ENCODE measurements at places on chromosomes 2 and 18.
A peak's percentile ranks its signal among the peaks of the same experiment; 100 is the strongest.

DNA sequence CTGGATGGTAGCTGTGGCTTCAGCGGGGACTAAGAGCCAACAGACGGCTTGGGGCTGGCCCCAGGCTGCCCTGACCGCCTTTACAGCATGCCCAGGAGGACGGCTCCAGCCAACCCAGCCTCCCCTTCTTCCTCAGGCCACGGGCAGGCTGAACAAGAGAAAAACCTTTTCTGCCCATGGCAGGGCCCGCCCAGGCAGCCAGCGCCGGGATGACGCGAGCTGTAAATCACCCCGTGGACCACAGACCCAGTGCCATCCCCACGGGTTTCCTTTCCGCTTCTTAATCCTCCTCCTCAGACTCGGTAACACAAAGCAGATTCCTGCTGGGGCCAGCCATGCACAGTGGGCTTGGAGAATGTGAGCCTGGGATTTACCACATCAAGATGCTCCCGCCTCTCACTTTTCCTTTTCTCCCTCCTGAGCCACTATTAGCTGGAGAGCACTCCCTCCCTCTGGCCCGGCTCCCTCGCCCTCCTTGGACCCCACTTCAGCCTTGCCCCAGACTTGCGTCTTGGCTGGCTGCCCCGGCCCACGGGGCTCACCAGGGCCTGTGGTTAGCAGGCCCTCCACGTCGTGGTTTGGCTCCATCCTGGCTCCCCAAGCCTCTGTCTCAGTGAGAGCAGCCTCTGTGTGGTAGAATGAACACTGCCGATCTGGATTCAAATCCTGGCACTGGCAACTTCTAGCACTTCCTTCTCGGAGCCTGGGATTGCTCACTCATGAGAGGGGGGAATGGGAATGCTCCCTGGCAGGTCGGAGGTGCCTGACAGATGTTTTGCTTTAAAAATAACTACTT lies 31.4 kb downstream of the ATOH8 start:
- no peaks in the 10 kb centered on the region for H3K36me3 ChIP-seq
- H3K4me3 ChIP-seq: no peak overlapping the region
- H3K27ac ChIP-seq: no peak overlapping the region

DNA sequence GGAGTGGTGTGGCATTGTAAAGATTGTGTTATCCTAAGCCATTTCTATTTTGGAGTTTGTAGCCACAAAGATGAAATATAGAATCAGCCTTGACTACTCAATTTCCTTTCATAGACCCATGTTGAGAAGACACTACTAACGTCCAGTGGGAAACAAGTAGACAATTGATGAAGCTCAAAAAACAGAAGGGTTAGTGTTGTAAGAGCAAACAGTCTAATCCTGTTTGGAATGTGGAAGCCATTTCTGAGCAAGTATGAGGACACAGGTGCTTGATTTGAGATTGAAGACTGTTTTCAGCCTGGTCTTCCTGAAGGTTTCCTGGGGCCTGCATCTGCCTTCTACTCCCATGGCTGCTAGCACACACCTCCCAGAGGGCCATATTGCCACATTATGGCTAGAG lies 29.1 kb downstream of the B3GNT2 start:
- H3K4me1 ChIP-seq: peaks cover 61% of the 10 kb centered on the region
- H3K4me3 ChIP-seq: no peak overlapping the region
- no peaks in the 10 kb centered on the region for H3K27me3 ChIP-seq
- peak overlapping the region; percentile 3 for H3K27ac ChIP-seq
- H3K36me3 ChIP-seq: peaks cover 34% of the 10 kb centered on the region
- DNase-seq: no peak

DNA sequence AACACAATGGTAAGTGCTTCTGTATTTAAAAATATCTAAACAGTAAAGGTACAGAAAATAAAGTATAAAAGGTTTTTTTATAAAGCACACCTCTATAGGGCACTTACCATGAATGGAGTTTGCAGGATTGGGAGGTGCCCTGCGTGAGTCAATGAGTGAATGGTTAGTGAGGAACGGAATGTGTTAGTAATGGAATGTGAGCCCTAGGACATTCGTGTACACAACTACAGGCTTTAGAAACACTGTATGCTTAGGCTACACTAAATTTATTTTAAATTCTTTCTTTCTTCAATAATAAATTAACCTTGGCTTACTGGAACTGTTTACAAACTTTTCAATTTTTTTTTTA lies 337.9 kb upstream of the SLC39A10 start:
- H3K27me3 ChIP-seq: no peaks in the 10 kb centered on the region
- peaks cover 18% of the 10 kb centered on the region for H3K4me1 ChIP-seq
- DNase-seq: no peak
- no peak overlapping the region for H3K27ac ChIP-seq
- no peaks in the 10 kb centered on the region for H3K36me3 ChIP-seq
- H3K4me3 ChIP-seq: no peak overlapping the region

- no peak for DNase-seq
- H3K4me1 ChIP-seq: no peaks in the 10 kb centered on the region
- no peaks in the 10 kb centered on the region for H3K27me3 ChIP-seq
- no peaks in the 10 kb centered on the region for H3K36me3 ChIP-seq
Observed at GRCh38 chr2:88067189-88067588, 436 bp upstream of the SMYD1 start.

GRCh38 chr2:133072837-133073694 lies 403.1 kb upstream of the LYPD1 start:
- no peak overlapping the region for H3K27ac ChIP-seq
- DNase-seq: no peak
- no peaks in the 10 kb centered on the region for H3K4me1 ChIP-seq
- H3K36me3 ChIP-seq: no peaks in the 10 kb centered on the region

- no peak overlapping the region for H3K27ac ChIP-seq
- no peaks in the 10 kb centered on the region for H3K36me3 ChIP-seq
- no peak overlapping the region for H3K4me3 ChIP-seq
- no peak for DNase-seq
Observed at GRCh38 chr18:48699761-48700160, 160.9 kb downstream of the CTIF start.

DNA sequence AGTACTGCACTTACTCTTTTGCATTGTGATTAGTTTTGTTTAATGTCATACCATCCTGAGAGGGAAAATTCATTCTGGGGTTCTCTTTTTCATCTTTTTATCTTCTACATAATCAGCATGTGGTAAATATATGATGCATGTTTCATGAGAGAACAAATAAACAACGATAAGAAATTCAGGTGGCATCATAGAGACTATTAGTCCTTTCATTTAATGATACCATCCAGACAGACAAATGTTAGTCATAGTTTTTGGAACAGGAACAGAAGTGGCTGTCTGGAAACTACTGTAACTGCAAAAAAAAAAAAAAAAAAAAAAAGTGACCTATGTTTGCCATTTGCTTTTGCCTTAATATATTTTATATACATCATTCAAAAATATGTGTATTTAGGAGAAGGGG lies 761.0 kb downstream of the EPHA4 start:
- DNase-seq: no peak
- no peaks in the 10 kb centered on the region for H3K4me1 ChIP-seq
- no peaks in the 10 kb centered on the region for H3K36me3 ChIP-seq

GRCh38 chr18:9608728-9609127 lies 5.6 kb downstream of the PPP4R1 start:
- H3K27me3 ChIP-seq: no peaks in the 10 kb centered on the region
- peaks cover 52% of the 10 kb centered on the region for H3K4me1 ChIP-seq
- H3K4me3 ChIP-seq: no peak overlapping the region
- H3K27ac ChIP-seq: peak overlapping the region; percentile 28

GRCh38 chr2:61233581-61233980 lies 71.6 kb downstream of the C2orf74 start:
- H3K4me3 ChIP-seq: no peak overlapping the region
- DNase-seq: no peak
- peaks cover 4% of the 10 kb centered on the region for H3K4me1 ChIP-seq
- H3K36me3 ChIP-seq: peaks cover 8% of the 10 kb centered on the region
- H3K27me3 ChIP-seq: no peaks in the 10 kb centered on the region

- peaks cover 60% of the 10 kb centered on the region for H3K36me3 ChIP-seq
- H3K4me1 ChIP-seq: peaks cover 5% of the 10 kb centered on the region
- no peak overlapping the region for H3K27ac ChIP-seq
- no peak for DNase-seq
Observed at GRCh38 chr2:72710418-72711152, 115.2 kb downstream of the EXOC6B start.

DNA sequence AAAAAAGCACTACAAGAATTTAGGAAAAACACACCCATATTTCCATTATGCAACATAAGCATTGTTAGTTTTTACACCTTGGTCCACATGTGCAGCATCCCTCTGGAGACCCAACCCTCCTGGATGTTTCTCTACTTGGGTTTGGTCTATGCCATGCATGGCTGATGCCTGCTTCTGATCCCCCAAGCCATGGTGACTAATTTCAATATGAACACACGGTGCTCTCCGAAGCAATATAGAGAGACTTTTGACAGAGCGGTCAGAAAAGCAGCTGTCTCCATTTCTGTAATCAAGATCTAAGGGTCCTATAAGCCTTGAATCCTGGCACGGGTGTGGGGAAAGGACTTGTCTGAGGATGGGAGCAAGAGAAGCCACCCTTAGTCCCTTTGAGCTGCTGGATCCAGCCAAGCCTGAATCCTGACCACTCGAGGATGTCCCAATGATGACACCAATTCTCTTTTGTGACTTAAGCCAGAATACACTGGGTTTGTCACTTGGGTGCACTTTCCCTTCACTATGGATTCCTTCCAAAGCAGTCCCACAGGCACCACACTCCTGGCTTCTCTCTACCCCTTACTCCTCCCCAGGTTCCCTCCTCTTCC lies 91.5 kb downstream of the ACTR2 start:
- H3K27me3 ChIP-seq: no peaks in the 10 kb centered on the region
- H3K4me3 ChIP-seq: no peak overlapping the region
- no peaks in the 10 kb centered on the region for H3K36me3 ChIP-seq
- no peak for DNase-seq
- no peak overlapping the region for H3K27ac ChIP-seq

GRCh38 chr2:198054299-198054698 lies 249.9 kb downstream of the PLCL1 start:
- no peak for DNase-seq
- H3K27me3 ChIP-seq: no peaks in the 10 kb centered on the region
- no peak overlapping the region for H3K27ac ChIP-seq
- no peaks in the 10 kb centered on the region for H3K36me3 ChIP-seq

DNA sequence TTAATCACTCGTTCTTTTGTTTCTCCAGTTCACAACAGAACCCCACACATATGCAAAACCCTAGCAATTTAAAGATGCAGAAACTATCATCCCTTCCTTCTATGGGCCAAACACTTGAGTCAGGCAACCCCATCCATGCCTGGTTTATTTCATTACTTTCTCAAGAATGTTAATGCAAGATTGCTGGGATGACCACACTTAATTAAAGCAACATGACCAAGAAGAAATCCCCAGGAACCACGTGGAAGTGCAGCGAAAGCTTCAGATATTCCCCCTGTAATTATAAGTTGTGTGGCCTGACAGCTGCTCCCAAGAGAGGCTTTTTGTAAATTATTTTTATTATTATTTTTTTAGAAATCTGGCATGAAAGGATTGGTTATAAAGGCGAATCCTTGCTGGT lies 246.2 kb upstream of the ID2 start:
- peaks cover 1% of the 10 kb centered on the region for H3K27me3 ChIP-seq
- H3K4me1 ChIP-seq: peaks cover 12% of the 10 kb centered on the region
- DNase-seq: no peak
- H3K36me3 ChIP-seq: no peaks in the 10 kb centered on the region
- H3K4me3 ChIP-seq: no peak overlapping the region

- H3K4me3 ChIP-seq: peak overlapping the region; percentile 90
- no peaks in the 10 kb centered on the region for H3K36me3 ChIP-seq
- H3K27me3 ChIP-seq: no peaks in the 10 kb centered on the region
- peak overlapping the region; percentile 94 for H3K27ac ChIP-seq
Observed at GRCh38 chr18:12376034-12376753, 833 bp downstream of the AFG3L2 start.
